ENCODE measurements at places on chromosomes 3 and 15. TPM values are rescaled to one million over a fixed set of nuclear protein-coding genes. Genes with fewer than 3 reads are reported as not detected.
A peak's percentile ranks its signal among the peaks of the same experiment; 100 is the strongest.

- no peak for DNase-seq
Observed at GRCh38 chr3:101200461-101200860, 119.9 kb downstream of the IMPG2 start.

GRCh38 chr15:95922431-95922830, 408.1 kb upstream of the NR2F2 start:
- no peak for DNase-seq

THBS1 gene
- 283 TPM for total RNA-seq

MYO9A gene
- total RNA-seq, result 31.4 TPM

- DNase-seq, result no peak
Observed at GRCh38 chr3:25719321-25719720, 54.6 kb upstream of the TOP2B start.

GRCh38 chr15:55290528-55291057, 980 bp upstream of the RAB27A start:
- peak; percentile 94 for DNase-seq

DNA sequence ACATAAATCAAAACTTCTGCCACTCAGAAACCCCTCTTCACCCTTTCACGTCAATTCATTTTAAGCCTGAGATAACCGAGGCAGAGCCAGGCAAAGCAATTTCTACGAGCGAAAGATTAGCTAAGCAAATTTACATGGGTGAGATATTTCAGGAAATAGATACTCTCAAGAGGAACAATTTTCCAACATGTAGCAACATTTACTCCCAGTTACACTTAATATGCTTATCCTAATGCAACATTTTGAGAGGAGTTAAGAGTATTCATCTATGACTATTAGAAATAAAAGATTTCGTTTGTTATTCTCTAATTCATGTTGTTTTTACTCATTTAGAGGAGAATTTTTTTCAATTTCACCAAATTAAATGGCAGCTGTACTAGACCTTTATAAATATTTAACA, 837 bp downstream of the TMC3 start:
- no peak for DNase-seq

CYP8B1 gene
- total RNA-seq, result not detected

GRCh38 chr15:79060175-79060574, 30.4 kb downstream of the RASGRF1 start:
- DNase-seq, result no peak

All from cardiac septum (tissue), 1 donor.